BJ (cell line): ENCODE measurements at places on chromosomes 16 and 17.

- DNase-seq, result no peak
Observed at GRCh38 chr16:4852221-4852872, 5.1 kb downstream of the UBN1 start.

GRCh38 chr17:81110488-81111040, 54.7 kb upstream of the PVALEF start:
- DNase-seq, result no peak

GRCh38 chr16:59886021-59886420, 1151.9 kb upstream of the GOT2 start:
- DNase-seq, result peak; percentile 89

DNA sequence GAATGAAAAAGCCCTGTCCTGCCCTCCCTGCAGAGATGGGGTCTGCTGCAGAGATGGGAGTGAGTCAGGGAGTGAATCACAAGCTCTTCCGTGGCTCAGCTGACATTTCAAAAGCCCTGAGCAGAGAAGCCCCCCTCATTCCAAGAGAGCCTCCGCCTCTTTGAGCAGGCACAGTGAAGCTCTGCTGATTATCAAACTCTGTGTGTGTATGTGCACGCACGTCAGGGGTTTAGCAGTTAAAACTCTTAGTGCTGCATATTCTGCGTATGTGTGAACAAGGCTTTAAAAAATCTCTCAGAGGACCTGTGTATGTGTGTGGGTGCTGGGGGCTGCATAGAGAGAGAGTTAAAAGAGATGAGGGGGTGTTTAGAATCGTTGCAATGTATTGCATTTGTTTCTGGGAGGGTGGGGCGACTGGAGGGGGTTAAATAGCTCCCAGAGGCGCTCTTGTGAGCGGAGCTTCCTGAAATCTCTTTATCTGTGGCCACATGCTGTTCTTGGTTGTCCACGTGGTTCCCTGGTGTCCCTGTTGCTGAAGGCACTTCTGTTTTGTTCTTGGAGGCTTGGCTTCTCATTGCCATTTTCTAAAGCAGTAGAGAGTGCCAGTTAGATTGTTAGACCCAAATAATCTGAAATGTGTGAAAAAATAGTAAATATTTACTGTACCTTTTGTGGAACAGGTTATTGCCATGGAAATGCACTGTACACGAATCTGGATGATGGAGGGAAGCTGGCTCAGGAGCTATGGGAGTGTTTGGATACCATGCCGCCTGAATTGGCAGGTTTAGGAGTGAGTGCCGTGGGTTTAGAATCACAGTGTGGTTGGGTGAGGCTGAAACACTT, 116.6 kb downstream of the PRKCB start:
- DNase-seq, result peak; percentile 5

- no peak for DNase-seq
Observed at GRCh38 chr17:41324180-41325075, 8.9 kb upstream of the KRTAP17-1 start.

- DNase-seq, result no peak
Observed at GRCh38 chr16:24728011-24728410, 1.4 kb upstream of the TNRC6A start.

GRCh38 chr17:34413443-34414119, 50.5 kb upstream of the CCL1 start:
- no peak for DNase-seq

DNA sequence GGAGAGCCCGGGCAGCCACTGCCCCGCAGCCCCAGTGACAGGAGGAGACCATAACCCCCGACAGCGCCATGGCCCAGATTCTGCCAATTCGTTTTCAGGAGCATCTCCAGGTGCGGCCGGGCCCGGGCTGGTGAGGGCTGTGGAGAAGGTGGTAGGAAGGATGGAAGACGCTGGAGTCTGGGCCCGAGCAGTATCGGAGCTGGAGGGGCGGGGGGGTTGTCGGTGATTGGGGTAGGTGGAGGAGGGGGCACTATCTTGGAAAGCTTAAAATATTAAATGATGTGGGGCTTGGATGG, 317 bp downstream of the CLTC start:
- DNase-seq, result no peak

GRCh38 chr16:23185656-23186055, 3.1 kb downstream of the SCNN1G start:
- no peak for DNase-seq

GRCh38 chr17:17062866-17063265, 20.6 kb downstream of the MPRIP start:
- no peak for DNase-seq

DNA sequence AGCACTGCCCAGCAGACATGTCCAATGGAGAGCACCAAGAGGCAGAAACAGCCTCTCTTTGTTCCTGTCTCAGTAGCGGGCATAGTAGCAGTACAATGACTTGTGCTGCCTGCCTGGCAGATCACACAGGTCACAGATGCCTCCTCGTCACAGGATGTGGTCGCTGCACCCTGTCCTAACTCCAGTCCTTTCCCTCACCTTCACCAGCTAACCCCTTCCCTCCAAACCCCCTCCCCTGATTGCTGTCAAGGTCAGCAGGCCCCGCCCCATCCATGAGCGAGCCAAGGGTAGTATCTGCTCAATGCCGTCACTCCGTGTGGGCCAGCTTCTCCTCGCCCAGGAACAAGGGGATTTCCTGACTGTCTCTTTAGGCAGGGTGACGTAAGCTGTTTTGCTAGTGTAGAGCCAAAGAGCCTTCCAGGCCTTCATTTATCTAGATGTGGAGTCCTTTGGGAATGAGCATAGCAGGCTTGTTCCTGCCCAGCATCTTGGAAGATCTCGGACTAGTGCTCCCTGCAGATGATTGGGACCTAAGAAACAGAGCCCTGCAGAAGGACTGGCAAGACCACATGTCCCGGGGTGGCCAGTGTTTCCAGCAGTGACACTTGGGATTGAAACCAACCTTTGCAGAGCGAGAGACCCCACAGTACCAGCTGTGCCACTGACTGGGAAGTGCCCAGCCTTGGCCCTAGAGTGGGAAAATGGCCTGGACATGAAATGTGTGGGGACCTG, 75.9 kb upstream of the TNRC6C start:
- no peak for DNase-seq

DNA sequence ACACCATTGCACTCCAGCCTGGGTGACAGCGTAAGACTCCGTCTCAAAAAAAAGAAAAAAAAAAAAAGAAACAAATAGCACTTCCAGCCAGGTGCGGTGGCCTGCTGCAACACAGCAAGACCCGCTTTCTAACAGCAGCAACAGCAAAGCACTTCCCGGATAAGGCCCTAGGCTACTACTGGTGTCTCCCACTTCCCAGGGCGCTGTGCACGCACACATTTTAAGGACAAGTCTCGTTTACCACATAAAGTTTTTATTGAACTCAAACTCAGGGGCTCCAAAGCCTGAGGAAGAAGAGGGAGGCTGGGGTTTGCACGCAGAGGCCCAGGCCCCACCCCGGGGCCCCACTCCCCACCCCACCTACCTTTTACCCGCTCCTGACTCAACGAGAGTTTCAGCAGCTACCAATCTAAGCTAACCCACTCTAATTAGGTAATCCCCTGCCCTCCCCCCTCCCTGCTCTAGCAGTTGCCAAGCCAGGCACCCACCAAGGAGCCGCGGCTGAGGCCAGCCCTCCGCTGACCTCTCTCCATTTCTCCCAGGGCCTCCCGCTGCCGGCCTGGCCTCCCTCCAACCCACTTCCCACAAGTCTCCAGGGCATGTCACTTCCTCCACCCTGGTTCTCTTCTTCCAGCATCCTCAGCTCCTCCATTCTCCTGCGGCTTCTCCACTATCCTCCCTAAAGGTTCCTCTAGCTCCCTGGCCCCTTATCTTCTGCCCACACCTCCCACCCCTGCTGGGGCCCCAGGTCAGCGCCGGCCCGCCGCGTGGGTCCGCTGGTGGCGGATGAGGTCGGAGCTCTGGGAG, 2.4 kb downstream of the ZNF768 start:
- no peak for DNase-seq

- DNase-seq, result no peak
Observed at GRCh38 chr16:66933776-66934137, 445 bp downstream of the CIAO2B start.

- DNase-seq, result no peak
Observed at GRCh38 chr16:70774261-70774660, 26.7 kb downstream of the VAC14 start.

DNA sequence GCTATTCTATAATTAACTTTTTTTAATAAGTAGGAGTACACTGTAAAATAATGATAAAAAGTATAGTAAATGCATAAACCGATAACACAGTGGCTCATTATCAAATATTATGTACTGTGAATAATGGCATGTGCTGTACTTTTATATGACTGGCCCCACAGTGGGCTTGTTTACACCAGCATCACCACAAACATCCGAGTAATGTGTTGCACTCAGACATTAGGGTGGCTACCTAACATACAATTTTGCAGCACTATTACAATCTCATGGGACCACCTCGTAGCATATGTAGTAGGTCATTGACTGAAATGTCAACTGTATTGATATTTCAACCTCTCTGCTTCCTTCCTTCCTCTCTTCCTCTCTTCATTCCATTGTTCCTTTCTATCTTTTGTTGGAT, 51.7 kb downstream of the TBX4 start:
- no peak for DNase-seq

DNA sequence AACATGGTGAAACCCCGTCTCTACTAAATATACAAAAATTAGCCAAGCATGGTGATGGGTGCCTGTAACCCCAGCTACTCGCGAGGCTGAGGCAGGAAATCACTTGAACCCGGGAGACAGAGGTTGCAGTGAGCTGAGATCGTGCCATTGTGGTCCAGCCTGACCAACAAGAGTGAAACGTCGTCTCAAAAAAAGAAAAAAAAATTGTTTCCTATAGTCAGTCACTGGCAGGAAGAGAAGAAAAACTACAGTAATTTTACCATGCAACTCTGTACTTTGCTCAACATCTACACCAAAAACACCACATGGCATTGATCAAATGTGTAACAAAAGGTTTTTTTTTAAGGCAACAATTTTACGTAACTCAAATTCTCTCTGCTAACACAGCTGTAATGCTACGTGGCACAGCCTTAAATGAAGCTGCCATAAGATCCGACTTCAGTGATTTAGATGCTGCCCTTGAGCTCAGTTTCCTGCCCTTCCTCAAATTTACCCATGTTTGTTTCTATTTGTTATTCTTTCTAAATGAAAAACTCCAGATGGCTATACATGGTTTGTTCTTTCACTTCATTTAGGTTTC, 40.2 kb downstream of the CNOT1 start:
- DNase-seq, result no peak

DNA sequence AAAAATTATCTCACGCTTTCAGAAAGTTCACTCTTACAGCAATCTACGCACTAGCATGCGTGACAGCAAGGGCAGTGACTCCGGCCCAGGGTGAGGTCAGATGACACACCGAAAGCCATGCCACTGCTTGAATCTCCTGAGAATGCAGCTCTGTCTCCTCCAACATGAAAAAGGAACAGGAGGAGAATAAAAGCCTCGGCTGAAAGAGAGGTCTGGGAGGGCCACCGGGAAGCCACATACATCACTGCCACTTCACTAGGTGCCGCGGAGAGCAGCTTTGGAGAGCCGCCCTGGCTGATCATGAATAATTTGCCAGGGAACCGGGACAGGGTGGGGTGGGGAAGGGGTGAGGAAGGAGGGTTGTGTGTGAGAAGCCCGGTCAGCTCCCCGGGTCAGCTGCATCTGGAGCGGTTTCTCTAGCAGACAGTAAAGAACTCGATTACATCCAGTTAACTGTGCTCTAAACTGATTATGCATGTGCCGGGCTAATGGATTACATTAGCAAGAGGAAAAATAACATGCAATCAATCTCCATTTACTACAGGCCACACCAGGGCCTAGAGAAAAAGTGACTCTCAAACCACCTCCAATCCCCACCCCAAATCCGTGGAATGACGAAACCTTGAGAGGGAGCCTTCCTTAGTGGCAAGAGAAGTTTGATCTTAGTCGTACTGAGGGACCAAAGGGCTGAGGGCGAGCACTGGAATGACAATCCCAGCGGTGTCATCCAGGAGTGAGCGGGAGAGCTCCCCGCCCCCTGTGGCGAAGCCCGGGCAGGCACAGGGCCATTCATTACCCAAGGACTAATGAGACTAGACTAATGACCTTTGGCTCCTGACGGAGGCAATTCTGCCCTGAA, 100.3 kb downstream of the ZFHX3 start:
- DNase-seq, result no peak

- no peak for DNase-seq
Observed at GRCh38 chr16:10180771-10181163, 1.5 kb downstream of the GRIN2A start.

- DNase-seq, result no peak
Observed at GRCh38 chr17:73003487-73003886, 89.0 kb downstream of the SLC39A11 start.

- no peak for DNase-seq
Observed at GRCh38 chr17:66426397-66427033, 124.1 kb downstream of the PRKCA start.

- no peak for DNase-seq
Observed at GRCh38 chr16:4506450-4506849, 30.3 kb downstream of the HMOX2 start.

DNA sequence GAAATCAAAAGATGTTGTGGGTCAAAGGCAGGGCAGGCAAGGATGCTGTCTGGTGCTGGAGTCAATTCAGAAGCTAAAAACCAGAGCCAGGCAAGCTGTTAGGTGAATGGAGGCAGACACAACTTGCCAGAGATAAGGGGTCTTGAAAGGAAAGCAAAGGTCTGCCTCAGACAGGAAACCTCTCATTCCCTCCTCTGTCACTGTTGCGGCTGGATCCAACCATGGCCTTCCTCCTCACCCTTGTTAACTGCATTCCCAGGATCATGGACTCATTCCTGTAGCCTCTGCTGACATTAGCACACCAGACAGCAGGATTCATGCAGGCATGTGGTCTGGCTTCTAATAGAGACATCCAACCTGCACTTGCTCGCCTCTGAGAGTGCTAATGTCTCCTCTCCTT, 186.7 kb upstream of the HS3ST3A1 start:
- DNase-seq, result no peak

DNA sequence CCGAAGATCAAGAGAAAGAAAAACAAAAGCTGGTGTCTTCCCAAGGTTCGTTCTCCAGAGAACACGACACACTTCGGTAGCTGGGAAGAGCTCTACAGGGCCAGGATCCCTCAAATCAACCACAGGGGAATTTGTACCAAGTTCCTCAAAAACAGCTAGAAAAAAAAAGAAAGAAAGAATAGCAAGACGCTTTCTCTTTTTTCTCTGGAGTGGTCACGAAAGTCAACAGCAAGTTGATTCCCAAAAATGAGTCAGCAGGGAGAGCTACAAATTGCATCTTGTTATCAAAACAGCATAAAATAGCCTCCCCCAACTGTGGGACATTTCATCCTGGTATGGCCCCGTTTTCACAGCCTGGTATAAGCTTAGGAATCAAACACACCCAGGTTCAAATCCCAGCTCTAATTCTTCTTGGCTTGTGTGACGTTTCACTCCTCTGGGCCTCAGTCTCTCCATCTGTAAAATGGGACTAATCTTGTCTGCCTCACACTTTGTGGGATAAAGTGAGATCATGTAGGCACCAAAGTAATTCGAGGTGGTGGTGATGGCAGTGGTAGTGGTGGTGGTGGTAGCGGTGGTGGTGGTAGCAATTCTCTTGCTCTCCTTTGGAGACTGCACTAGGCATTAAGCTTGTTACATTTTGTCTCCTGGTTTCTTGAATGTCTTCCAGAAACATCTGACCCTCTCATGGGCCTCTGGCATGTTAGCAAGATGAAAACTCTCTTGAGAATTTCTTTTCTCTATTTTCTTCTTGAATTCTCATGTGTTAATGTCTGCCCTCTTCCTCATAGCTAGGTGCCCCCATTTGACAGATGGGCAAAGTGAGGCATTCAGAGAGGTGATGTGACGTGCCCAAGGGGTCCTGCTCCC, 988 bp upstream of the IL21R start:
- peak; percentile 30 for DNase-seq
